ENCODE measurements at places on chromosomes 5 and 9.

- DNase-seq: no peak
These were observed at the start of gene PLEKHG4B for GRCh38 chr5:91556-92263. PLEKHG4B (plus strand) TSS chr5:92168; CDS start chr5:92232, 64 bp downstream.

DNA sequence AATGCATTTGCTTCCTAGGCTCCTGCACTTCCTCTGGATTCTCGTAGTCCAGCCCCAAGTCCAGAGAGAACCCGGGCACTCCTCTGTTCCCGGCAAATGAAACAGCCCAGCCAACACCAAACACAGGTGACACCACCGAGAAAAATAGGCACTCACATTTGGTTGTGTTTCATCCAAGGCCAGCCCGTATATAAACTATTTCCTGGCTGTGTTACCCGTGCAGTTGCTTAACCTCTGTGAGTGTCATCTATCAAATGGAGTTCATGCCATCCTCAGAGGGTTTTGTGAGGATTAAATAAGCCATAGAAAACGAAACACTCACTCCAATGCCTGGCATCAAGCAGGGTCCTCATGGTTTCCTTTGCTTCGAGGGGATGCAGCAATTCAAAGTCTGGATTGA is 115.2 kb downstream of the BOD1 start:
- no peak for DNase-seq

DNA sequence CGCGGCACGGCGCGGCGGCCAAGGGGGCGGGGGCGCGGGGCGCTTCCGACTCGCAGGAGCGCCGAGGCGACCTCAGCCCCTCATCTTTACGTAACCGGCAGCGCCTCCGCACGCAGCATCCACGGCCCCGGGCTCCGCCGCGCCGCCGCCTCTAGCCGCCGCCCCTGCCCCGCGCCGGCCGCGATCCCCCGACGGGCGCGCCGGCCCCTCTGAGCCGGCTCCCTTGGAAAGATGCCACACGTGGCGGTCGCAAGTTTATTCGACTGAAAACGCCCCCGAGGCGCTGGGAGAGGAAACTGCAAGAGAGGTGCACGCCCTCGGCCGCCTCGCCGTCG is 1.0 kb downstream of the KLF9 start:
- no peak for DNase-seq

GRCh38 chr5:80223561-80223960 is 32.3 kb downstream of the SERINC5 start:
- no peak for DNase-seq
